Activated T-cell treated with anti-CD3 and anti-CD28 coated beads, Interleukin-2, amount 50 U/mL, for 48 hours (primary cell): ENCODE measurements at places on chromosomes 1 and 21.

- no peak for DNase-seq
Observed at GRCh38 chr1:164510435-164510834, 48.5 kb upstream of the PBX1 start.

DNA sequence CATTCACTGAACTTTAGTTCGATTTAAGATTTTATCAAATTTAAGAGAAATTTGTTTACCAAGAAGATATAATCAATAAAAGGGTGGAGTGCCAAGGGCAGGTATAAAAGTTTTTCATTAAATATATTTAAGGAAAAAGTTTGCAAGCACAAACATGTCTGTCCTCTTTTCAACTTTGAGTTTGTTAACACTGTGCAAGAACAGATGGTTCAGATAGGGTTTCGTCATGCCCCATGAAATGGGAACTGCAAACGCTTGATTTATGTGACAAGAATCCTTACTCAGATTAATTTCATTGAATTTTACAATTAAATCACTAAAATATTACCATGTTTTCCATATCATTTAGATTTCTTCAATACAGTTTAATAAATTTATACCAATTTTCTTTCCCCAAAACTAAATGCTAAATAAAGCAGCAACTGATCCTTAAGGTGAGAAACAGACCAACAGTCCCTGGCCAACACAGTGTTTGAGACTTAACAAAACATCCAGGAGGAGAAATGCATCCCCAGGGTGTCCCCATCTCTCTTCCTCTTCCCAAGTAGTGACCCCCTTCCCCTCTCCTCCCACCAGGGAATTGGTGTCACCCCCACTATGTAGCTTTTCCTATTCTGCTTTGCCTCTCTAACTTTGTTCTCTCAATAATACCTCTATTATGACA is 292.9 kb downstream of the LTN1 start:
- no peak for DNase-seq

GRCh38 chr1:234716908-234717375 is 107.0 kb upstream of the IRF2BP2 start:
- DNase-seq = no peak

DNA sequence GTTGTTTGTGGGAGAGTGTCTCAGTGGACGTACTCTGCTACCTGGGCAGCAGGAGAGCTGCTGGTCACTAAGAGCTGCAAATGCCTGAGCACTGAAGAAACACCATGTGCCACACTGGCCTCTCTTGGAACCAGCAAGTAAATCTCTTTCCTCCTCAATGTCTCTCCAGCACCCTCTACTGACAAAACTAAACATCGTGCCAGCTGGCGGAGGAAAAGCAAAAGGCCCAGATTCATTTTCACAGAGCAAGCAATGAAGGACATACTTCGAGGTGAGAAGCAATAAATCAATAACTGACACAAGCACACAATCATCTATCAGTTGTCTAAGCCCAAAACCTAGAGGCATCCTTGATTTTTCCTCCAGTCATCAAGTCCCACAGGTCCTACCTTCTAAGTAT is 78.1 kb downstream of the RERE start:
- no peak for DNase-seq

DNA sequence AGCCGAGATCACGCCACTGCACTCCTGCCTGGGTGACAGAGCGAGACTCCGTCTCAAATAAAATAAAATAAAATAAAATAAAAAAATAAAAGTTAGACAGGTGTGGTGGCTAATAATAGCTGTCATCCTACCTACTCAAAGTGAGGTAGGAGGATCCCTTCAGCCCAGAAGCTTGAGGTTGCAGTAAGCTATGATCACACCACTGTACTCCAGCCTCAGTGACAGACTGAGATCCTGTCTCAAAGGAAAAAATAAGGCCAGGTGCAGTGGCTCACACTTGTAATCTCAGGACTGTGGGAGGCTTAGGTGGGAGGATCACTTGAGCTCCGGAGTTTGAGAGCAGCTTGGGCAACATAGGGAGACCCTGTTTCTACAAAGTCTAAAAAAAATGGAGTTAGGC is 18.0 kb downstream of the NOL9 start:
- no peak for DNase-seq

DNA sequence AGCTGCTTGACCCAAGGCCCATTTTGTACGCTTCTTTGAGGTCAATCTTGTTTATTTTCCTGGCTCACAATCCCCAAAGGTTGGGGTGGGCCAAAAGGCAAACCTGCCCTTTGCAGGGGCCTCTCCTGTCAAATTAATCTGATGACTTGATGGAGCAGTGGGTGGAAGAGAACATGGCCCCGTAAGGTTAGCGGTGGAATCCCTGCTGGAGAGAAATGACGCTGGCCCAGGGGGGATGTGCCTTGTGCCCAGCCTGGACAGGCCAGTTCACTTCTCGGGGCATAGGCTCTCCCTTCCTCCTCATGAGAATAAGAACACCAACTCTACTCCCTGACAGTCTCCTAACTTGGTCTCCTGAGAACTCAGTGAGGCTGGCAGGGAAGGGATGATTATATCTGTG is 40.5 kb downstream of the C1orf198 start:
- DNase-seq = no peak

DNA sequence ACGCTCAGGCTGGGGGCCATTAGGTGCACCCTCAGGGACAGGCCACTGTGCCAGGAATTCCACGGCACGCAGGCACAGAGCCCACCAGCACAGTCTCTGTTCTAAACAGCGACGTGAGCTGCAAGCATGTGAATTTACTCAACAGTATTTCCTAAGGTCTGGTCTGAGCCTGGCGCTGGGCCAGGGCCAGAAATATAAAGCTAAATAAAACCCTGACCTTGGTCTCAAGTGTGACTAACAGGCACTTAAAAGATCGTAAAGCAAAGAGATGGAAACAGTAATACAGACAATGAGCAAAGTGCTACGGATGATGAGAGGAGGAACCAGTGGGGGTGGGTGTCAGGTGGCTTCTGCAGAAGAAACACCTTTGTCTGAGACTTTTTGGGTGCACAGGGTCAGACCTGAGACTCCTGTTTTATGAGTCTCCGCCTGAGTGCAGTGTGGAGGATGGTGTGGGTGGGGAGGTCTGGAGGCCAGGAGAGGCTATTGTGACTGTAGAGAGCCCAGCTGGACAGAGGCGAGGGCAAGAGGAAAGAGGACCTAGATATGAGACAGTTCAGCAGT is 53.4 kb upstream of the EDN2 start:
- no peak for DNase-seq

GRCh38 chr1:188006354-188006753 is 1177.6 kb downstream of the PLA2G4A start:
- no peak for DNase-seq

GRCh38 chr1:31733389-31734219 is 29.8 kb upstream of the COL16A1 start:
- no peak for DNase-seq

GRCh38 chr1:191222206-191222605 is 744.5 kb upstream of the BRINP3 start:
- no peak for DNase-seq

GRCh38 chr1:200240656-200241055 is 169.2 kb downstream of the ZNF281 start:
- no peak for DNase-seq

- no peak for DNase-seq
Observed at GRCh38 chr1:239725933-239726332, 339.6 kb downstream of the CHRM3 start.

GRCh38 chr1:154014154-154014907 is 23.8 kb downstream of the RPS27 start:
- DNase-seq = no peak

DNA sequence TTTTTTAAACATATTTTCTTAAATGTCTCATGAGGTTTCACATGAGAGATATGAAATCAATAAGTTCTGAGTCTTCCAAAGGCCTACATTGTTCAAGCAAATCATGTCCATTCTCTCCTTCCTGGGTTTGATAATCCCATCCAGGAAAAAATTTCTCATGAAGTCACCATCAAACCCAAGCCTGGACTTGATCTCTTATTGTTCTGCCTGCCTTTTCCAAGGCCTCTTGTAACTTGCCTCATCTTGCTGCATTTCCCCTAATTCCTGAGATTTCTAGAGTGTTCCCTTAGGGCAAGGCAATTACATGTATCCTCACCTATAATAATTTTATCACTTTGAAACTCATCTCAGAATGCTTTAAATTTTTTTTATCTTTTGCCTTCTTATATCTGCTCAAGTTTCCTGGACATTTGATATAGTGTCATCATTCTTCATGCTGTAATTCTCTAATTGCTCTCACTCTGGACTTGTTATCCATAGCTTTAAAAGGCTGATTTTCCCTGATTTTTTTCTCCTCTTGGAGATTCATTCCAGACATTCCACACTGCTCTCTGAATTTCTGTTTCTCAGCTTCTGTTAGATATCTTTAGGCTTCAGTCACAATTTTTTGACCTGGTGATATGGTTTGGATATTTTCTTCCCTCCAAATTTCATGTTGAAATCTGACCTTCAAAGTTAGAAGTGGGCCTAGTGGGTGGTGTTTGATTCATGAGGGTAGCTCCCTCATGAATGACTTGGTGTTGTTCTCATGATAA is 126.4 kb downstream of the LRRC7 start:
- no peak for DNase-seq

GRCh38 chr21:16117851-16118590 is 388.2 kb downstream of the USP25 start:
- no peak for DNase-seq

DNA sequence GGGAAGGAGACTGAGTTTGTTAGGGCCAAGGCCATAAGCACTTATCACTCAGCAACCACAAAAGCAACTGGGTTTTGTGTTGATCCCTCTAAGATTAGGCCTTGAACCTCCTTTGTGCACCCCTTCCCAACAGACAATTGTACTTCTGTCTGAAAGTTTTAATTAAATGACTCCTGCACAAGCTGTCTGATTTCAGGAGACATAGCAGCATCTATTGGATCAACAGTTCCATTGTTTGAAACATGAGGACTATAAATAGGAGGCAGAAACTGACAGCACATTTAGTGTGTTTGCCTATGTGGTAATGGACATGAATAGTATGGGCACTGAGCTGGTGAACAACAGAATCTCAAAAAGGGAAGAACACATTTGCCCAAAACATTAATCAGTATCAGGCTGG is 167.3 kb upstream of the KCNJ6 start:
- no peak for DNase-seq
